CD4-positive, alpha-beta T cell treated with Interleukin-15 for 4 hours (primary cell): ENCODE measurements at places on chromosomes 7 and 10.

GRCh38 chr7:121369462-121369861 lies 26.6 kb downstream of the FAM3C start:
- no peak for DNase-seq

DNA sequence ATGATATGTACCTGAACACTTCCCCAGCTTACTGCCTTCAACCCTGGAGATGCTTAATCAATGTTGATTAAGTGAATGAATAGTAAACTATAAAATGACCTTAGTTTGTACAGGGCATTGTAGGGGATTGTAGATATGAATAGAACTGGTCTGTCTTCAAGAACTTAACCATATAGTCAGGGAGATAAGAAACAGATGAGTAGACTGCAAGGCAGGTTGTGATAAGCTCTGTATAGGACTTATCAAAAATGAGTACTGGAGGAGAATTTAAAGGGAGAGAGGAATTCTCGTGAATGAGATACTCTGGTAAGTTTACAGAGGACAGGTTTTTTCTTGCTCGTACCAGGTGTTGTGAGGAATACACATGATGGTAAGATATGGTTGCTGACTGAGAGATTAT lies 27.6 kb downstream of the SGPL1 start:
- no peak for DNase-seq

- no peak for DNase-seq
These were observed 10.5 kb downstream of the YME1L1 start for GRCh38 chr10:27143686-27144085.

DNA sequence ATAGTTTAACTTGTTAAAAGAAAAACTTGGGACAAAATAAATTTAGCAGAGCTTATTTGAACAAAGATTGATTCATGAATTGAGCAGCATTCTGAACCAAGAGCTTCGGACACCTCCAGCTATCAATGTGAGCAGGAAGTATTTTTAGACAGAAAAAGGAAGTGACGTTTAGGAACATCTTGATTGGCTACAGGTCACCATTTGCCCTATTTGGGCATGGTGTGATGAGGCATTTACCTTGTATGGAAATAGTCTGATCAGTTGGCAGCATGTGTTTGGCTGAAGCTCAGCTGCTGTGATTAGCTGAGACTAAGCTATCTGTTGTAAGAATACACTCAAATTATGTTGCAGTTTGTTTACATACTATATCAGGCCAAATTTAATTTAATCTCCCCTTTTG lies 185.1 kb downstream of the ATRNL1 start:
- no peak for DNase-seq

DNA sequence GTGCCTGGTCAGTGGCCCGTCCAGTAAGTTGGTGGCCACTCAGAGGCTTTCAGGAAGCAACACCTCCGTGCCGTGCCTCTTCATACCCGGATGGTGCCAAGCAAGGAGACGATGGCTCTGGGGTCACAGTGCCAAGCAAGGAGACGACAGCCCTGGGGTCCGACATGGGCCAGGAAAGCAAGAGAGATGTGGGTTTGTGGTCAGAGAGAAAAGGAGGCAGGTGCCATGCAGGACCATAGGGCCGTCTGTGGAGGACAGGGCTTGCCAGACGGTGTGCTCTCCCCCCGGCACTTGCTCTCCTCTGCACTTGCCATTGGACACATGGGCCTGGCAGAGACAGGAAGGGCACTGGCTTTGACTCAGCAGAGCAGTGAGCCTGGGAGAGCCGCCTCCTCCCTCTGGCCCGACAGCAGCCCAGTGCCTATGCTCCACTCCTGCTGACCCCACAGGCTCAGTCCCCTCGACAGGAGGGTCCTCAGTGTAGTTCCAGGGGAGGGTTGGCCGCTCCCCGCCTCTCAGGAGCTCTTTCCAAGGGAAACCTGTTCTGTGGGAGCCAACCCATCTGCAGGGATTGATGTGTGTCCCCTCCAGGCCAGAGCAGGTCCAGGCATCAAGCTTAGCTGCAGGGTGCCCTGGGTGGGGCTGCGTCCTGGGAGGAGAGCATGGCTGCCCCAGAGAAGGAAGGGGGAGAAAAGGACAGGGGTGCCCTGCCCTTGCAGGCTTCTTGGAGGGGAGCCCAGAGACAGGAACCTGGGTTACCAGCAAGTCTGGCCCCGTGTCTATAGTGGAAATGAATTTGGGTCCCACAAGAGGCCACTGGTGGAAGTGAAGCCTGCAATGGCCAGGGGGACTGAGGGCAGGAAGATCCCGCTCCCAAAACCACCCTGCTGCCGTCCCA lies 7.6 kb upstream of the CALML5 start:
- no peak for DNase-seq

- DNase-seq, result no peak
These were observed 1016.7 kb downstream of the REEP3 start for GRCh38 chr10:64537928-64538327.

DNA sequence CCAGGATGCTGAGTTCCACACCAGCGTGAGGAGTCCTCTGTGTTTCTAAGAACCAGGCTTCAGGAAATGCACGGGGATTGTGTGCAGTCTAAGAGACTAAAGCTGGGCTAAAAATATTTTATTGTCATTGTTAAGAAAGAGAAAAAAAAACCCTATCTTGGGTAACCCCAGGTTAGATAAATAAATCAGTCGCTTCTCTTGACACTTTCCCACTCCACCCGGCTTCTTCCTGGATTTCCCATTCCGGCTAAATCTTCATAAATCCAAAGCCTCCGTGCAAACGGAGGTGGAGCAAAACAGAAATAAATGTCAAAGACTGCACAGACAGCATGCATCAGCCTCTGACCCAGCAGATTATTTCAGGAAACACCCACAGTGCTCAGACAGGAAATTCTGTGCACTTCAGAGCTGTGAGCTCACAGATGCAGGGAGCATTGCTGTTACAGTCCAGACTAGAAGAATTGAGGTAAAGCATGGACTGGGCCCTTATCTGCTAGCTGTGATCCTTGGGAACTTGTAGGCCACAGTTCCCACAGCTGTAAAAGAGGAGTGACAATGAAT lies 44.8 kb upstream of the GRID1 start:
- peak; percentile 42 for DNase-seq

- no peak for DNase-seq
These were observed 49.0 kb upstream of the ZRANB1 start for GRCh38 chr10:124892905-124893304.

DNA sequence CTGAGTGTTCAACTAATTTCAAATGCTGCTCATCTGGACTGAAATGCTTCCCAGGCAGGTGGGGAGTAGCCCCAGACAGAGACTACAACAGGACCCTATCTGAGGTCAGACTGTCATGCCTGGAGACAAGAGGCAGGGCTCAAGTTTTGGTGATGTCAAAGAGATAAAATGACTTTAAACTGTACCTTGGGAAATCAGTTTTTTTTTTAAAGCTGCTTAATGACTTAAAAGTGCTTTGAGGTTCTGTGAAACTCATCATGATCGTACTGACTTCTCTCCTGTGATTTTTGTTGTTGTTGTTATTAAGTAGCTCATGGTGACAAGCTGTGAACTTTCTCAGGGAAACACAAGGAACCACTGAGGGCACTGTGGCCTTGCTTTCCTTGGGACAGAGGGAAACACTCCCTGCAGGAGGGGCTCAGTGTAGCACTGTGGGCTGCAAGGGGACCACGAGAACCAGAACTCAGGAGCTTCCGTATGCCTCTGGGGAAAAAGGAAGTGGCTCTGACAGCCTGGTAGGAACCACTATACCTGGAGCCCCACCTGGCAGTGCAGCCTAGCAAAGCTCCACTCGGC lies 9.5 kb downstream of the HIPK2 start:
- DNase-seq, result no peak

DNA sequence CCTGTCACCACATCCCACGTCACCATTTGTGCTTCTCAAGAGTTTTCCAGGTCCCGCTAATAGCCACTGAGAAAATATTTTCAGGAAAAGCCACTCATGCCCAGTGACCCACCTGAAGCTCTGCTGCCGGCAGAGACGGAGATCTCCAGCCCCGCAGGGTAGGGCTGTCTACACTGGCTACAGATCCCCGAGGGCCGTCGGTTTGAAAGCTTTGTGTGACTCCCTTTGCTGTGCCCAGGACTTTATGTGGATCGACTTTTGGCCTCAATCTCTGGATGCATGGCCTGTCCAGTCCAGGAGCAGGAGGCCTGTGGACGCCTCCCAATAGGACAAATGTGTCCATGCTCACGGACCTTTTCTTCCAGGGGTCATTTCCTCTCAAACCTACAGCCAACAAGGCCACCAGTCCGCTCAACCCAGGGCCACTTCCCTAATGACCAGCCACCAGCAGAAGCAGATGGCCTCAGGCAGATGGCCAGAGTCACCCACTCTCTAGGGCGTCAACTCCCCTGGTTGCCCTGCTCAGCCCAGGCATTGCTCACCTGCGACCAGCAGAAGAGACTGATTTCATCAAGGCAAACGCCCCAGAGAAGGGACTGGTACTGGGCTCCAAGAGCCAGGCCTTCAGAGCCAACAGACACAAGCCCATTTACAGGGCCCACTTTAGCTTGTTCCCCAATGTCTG lies 76.4 kb downstream of the OAT start:
- DNase-seq, result no peak

DNA sequence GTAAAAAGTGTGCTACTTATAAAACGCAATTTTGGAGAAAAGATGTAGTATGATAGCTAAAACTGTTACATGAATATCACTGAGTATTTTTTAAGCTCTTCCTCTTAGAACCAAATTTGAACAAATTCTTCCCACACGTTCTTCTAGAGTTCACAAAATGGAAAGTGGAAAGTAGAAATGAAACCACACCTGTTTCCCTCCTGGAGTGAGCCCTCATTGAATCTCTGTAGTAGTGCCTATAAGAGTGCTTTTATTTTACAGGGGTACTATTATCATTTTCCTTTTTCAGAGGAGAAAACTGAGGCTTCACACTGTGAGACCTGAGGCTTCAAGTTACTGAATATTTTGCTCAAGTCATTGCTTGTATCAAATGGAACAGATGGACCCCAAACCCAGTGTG lies 393.0 kb downstream of the NRG3 start:
- DNase-seq, result no peak

DNA sequence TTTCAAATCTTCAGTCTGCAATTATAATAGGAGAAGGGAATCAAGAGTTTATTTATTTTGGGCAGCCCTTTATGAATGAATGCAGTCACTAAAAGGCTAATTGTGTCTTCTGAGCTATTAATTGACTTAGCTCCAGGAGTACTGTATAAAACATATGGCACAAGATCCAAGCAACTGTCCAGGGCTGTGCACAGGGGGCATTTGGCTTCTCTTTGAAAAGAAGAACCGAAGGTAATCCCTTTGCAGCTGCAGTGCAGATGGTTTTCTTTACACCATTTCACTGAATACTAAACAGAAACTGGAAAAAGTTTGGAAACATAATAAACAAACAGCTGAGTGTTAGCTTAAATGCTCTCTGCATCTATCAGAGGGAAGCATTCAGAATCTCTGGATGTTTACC lies 282.6 kb upstream of the LRRN3 start:
- no peak for DNase-seq

DNA sequence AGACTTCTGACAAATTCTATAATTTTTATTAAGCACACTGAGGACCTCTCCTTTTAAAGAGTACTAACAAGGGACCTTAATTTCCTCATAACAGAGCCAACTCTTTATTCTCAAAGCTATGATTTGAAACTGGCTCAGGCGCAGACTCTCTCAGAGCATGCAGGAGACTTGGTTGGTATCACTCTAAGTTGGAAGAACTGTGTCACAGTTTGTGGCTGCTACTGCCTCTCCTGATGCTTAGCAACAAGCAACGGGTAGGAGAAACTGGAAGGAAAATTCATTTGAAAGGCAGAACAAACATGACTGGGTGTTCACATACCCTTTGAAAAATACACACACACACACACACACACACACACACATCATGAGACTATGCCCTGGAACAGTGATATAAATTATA lies 33.3 kb downstream of the ENO4 start:
- no peak for DNase-seq

GRCh38 chr7:46291050-46291438 lies 370.0 kb upstream of the IGFBP3 start:
- no peak for DNase-seq

DNA sequence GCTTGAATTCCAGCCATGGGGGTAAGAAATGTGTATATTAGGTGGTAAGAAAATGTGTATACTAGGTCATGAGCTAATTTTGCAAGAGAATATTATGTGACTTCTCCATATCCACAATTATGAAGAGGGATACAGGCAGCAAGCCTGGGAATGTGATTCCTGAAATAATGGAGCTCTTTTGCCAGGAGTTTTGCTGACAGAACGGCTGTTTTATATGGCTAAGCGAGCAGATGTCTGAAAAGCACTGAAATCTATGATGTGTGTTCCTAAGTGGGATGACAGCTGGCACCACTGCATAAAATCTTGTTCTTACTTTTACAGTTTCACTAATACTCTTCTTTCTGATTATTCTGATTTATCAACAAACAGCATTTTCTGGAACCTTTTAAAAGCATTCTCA lies 386.0 kb upstream of the HPS1 start:
- DNase-seq, result no peak
